ENCODE measurements at places on chromosomes 5 and 9.
A peak's percentile ranks its signal among the peaks of the same experiment; 100 is the strongest.

DNA sequence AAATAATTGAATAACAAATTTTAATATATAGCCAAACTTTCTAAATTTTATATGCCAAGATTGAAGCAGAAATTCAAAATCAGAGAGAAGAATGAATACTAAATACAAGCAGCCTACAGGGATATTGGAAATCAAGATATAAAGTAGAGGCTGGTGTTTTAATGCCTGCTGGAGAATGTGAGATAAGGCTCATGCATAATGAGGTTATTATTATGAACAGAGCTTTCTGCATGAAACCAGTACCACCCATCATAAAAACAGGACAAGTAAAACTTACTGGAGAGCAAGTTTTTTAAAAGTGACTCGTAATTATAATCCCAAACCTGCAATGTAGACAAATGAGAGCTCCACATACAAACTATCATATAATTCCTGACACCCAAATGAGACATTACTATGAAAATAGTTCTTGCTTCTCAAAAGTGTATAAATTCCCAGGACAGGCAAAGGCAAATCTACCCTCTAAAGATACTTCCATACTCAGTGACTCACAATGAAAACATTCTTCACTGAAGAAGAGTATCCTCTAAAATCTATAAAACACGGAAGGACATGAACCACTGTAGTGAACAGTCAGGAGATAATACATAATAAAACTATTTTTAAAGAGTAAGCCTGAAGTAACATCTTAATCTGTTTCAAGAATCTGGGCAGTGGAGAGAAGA lies 532.0 kb upstream of the GRAMD2B start:
- DNase-seq = no peak

DNA sequence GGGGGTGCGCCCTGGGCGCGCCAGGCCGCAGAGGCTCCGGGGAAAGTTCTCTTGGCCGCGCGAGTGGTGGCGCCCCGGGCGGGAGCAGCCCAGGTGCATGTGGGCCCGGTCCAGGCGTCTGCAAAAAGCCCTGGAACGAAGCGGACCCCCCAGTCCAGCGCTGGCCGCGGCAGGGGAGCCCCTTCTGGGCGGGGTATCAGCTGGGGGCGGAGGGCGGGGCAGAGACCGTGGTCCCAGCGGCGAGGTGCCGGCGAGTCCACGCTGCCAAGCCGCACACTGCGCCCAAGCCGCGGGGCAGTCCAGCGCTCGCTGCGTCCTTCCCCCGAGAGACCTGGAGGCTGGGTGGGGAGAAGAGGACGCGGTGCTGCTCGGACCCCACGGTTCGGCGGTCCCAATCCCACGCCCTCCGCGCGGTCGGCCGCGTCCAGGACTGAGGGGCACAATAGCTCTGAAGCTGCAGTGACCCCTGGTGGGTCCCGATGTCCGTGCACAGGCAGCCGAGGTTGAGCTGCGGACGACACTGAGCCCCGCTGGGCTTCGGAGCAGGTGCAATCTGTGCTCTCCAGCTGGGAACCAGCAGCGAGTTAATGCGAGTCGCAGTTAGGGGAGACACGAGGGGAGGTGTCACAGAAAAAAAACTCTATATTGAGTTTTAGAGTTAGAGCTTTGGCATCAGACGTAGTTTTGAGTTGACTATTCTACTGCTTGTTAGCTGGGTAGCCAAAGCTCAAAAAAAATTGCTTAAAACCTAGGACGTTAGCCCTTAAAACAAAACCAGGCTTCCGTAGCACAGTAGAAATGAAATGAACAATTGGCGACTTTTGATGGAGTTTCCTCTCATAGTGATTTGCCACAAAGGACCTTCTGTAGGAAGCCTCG lies 1.1 kb upstream of the EPB41L4A start:
- DNase-seq = peak; percentile 62

- no peak for DNase-seq
These were observed 63.3 kb downstream of the FREM1 start for GRCh38 chr9:14846871-14847311.

- no peak for DNase-seq
These were observed 489.1 kb downstream of the PRDM9 start for GRCh38 chr5:23996525-23996924.

DNA sequence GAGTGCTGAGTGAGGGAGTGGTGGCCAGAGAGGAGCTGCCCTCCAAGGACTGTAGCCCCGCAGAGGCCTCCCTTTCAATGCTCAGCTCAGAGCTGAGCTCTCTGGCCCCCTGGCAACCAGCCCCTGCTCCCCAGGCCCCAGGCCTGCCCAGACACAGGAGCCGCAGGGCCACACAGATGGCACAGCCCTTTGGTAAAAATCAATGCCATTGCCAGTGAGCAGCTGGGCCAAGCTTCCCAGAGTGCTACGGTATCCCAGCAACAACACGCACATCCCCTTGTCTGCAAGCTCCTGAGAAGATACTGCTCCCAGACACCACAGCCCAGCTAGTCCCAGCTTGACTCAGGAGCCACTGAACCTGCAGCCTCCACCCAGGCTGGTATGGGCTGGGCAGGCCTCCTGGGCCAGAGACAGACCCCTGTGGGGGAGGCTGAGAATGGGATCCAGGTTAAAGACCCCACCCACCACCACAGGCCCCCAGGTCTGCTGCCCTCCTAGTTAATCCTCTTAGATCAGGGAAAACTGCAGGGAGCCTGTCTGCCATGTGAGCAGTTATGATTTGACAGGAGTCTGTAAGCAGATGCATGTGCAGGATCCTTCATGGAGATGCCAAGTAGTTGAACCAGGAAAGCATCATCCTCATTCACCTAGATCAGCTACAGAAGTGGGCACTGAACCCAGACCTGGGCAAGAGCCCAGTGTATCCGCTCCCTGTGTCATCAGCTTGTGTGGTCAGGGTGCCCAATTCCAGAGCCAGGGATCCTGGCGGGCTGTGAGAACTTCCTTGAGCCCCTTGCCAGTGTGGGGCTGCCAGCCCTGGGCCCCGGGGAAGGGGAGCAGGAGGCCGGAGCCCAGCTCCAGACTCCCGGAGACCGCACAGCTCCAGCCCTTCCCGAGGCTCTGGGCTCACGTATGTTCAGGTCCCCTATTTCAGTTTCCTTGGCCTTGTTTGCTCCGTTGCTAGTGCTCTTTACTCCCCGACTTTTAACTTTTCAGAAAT lies 26.7 kb upstream of the ADAMTS2 start:
- no peak for DNase-seq

DNA sequence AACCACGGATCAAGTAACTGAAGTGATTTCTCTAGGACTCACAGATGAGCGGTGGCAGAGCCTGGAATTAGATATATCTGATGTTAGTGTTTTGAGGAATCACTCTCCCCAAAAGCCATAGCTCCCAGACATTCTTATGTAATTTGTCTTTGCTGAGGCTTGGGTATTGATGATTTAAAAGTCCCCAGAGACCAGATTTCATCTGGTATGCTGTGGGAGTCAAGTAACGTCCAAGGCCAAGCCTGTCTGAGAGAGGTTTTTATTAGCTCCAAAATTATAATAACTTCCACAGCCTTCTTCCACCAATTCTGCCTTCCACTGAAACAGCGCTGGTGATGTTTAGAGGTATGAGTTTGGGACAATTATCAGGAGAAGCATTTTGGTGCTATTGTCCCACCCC lies 21.3 kb upstream of the KCNIP1 start:
- DNase-seq = no peak

DNA sequence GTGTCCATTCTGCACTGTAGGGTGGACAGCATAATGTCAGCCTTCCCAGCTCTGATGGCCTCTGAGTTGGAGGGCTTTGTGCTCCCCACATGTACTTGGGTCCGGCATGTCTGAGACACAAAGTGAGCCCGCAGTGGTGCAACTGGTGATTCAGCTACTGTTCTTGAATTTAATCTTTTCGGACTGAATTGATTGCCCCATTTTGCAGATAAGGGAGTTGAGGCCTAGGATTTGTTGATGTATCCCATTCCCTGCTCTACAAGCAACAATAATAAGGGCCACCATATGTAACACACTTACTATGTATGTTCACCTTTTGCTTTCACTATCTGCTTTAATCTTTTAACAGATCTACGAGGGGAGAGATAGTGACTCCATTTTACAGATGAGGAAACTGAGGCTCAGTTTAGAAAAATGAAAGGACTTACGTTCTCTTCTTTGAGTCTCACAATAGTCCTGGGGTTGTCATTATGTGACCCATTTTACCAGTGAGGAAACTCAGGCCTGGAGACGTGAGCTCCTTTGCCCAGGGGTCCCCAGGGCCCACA lies 4.5 kb downstream of the GSN start:
- DNase-seq = no peak

GRCh38 chr5:59126016-59126707 lies 543.3 kb downstream of the RAB3C start:
- DNase-seq = no peak

GRCh38 chr9:72538921-72539702 lies 17.7 kb downstream of the TMC1 start:
- DNase-seq = no peak

DNA sequence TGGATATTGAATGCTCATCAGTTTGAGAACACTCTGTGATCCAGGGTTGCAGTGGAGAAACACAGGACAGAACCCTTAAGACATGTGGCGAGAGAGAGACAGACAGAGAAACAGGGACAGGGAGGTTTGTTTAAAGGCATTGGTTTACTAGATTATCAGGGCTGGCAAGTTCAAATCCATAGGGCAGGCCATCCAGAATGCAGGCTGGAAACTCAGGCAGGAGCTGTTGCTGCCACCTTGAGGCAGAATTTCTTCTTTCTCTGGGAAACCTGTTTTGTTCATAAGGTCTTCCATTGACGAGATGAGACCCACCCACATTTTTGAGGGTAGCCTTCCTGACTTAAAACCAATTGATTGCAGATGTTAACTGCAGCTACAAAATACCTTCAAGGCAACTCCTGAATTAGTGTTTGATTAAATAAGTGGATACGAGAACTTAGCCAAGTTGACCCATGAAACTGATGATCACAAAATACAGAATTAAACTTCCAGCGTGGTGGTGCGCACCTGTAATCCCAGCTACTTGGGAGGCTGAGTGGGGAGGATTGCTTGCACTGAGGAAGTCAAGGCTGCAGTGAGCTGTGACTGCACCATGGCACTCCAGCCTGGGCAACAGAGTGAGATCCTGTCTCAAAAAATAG lies 55.9 kb downstream of the NSUN2 start:
- DNase-seq = no peak

DNA sequence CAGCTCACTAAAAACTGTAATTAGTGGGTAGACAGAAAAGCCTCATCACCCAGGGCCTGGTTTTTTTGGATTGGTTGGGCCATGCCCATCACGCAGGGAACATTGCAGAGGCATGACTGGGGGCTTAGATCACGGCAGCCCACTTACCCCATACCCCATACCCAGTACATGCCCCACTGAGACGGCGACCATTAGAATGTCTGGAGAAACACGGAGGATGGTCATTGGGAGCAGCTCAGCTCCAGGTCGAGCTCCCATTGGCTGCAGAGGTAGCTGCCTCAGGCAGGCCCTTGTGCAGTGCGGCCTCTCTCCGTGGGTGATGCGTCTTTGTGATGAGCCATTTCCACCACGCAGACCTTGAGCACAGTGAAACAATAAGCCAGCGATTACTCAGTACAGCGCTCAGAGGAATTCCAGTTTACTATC lies 204.0 kb downstream of the GADD45G start:
- no peak for DNase-seq

DNA sequence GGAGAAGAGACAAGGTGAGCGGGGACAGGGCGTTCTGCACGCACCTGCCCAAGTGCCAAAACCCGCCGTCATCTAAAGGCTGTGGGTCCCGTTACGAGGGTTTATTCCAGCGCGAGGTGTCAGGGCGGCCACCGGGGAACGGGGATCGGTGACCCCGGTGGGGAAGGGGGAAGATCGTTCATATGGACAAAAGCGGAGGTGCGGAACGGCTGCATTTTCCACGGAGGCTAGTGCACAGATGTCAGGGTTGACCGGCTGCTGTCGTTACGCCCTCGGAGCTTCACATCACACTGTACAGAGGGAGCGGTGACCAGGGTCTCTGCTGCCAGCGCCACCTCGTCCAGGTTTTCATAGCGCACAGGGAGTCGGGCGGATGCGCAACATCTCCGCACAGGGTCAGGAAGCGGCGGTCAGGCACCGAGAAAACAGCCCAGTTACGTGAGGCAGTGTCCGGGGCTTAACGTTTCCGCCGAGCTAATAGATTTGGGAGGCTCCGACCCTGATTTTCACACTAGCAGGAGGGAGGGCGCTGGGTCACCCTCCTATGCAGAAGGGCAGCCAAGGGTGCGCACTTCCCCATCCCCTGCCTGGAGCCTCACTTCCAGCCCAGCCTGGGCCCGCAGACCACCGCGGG lies 13.5 kb downstream of the BTNL9 start:
- DNase-seq = no peak

DNA sequence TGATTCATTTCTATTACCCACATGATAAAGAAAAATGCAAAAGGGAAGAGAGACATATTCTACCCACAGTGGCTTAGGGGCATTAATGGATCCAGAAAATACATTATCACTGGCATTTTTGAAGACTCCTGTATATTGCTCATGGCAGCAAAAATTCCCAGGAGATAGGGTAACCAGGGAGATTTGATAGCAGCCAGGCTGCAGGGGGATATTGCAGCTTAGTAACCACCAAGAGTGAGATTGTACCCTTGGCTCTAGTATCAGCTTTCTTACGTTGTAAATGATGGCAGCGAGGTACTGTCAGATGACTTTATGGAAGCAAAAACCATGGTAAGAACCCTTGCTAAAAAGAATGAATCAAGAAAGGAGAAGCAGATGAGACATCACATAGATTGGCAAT lies 19.8 kb upstream of the ALDH1A1 start:
- no peak for DNase-seq

DNA sequence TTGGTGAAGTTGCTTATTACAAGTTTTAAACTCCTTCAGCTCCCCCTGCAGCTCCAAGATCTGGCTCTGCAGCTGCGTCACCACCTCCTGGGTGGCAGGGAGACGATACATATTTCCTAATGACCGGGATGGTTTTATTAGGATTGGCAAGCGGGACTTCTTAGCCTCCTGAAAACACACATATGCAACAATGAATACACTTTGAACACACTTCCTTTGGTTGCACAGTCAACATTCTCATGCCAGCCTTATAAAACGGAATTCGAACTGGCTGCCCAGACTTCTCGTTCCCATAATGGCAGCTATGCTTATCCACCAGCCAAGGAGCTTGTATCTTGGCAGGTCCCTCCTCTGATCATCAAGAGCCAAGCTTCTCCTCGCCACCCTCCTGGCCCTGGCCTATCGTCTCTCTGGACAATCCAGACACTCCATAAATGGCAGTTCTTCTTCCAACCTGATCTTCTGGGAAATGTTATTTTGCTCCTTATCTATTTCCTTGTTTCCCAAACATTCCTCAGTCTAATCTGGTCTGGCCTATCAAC lies 131.9 kb downstream of the CDK5RAP2 start:
- DNase-seq = no peak

- DNase-seq = peak; percentile 52
These were observed 115.8 kb upstream of the SLIT3 start for GRCh38 chr5:169416583-169417196.

DNA sequence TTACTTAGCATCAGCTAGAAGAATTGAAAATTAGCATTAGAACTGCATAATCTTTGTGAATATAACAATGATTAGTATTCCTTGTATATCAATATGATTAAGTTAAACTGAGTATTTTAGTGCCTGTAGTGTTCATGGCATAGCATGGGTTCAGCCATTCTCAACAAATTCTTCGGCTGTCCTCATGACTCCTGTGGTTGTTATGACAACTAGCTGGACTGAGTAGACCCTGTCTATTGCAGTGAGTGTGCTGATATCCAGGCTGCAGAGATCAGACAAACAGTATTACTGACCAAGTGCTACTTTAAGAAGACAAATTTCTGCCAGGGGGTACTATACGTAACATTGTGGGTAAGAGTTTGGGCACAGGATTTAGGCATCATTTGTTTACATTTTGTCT lies 125.9 kb downstream of the NUDT12 start:
- DNase-seq = no peak
